ENCODE measurements at places on chromosomes 13 and 19.

DNA sequence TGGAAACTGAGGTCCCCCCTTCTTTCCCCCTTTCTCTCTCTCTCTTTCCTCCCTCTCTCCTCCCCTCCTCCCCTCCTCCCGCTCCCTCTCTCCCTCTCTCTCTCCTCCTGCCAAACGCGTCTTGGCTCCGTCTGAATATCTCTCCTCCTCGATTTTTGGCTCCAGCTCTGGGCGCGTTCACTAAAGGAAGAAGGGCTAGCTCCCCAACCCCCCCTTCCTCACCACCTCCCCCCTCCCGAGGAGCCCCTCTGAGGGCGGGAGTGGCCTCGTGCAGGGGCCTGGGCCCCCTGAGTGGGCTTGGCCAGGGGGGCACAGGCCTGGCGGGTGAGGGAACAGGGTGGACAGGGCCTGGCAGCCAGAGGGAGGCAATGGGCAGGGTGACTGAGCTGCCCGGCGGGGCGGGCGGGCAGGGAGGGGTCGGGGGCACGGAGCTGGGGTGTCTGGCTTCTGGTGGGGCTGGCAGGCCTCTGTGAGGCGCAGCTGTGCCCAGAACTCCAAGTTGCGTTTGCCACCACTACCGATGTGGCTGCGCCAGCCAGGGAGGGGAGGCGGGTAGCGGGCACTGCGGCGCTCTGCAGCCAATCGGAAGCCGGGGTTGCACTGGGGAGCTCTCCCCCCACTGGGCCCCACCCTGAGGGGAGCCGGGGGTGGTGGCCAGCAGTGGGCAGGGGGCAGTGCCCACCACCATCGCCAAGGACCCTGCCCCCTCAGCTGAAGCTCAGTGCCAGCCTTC is 7.1 kb downstream of the NFIX start:
- no peak for DNase-seq

GRCh38 chr13:110185696-110186095 is 121.3 kb downstream of the COL4A1 start:
- DNase-seq, result peak; percentile 86

- DNase-seq, result peak; percentile 54
Measured at GRCh38 chr13:41054212-41054877, 7.0 kb upstream of the WBP4 start.

- DNase-seq, result peak; percentile 40
Measured at GRCh38 chr19:11649941-11650340, 52.7 kb downstream of the ZNF627 start.

- DNase-seq, result no peak
Measured at GRCh38 chr13:60797112-60797511, 400.1 kb downstream of the TDRD3 start.

GRCh38 chr19:38819231-38819920 is 6.6 kb upstream of the LGALS4 start:
- DNase-seq, result no peak

DNA sequence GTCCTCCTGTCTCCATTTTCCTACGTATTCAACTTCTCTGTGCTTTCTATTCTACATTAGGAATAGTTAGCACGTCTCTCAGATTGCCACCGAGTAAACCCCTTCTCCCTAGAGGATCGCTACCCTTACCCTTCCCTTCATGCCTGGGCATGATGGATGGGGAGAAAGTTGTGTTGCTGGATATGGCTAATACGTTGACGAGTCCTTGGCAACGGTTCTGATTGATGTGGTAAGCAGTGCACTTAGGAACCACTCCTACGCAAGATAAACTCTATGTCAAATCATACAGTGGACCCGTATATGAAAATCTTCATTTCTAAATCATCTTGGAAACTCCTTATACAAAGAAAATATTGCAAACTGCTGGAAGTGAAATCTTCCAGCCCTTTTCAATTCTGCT is 224.5 kb downstream of the EFNB2 start:
- no peak for DNase-seq

DNA sequence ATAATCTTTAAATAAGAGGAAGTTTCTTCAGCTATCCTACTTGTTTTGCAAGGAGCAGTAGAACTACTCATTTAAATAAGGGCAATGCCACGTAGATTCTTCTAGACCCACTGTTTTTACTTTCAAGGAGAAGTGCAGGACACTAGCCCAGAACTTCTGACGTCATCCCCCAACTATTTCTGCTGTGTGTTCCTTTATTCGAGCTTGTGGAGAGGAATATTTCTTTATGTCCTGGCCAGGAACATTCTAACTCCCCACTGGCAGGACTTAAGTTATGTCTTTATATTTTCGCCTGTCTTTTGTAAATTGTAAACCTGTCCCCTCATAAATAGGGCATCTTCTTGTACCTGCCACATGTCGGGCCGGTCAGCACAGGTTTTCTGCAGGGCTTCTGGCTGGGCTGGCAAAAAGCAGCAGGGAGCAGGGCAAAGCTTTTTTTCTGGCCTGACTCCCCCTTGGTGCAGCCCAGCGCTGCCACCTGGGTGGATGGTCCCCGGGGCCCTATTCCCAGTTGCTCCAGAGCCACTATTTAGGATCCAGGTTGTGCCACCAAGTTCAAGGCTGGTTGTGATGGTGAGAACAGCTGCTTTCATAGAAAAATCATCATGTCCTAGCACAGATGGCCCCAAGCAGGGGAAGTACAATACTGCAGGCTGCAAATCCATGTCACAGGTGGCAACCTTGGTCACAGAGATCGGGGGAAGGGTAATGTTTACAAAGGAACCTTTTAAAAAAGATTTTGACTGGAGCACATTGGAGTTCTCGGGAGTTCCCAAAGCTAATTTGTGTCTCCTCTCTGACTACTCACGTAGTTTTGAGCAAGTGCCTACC is 1.8 kb downstream of the MBNL2 start:
- peak; percentile 93 for DNase-seq

DNA sequence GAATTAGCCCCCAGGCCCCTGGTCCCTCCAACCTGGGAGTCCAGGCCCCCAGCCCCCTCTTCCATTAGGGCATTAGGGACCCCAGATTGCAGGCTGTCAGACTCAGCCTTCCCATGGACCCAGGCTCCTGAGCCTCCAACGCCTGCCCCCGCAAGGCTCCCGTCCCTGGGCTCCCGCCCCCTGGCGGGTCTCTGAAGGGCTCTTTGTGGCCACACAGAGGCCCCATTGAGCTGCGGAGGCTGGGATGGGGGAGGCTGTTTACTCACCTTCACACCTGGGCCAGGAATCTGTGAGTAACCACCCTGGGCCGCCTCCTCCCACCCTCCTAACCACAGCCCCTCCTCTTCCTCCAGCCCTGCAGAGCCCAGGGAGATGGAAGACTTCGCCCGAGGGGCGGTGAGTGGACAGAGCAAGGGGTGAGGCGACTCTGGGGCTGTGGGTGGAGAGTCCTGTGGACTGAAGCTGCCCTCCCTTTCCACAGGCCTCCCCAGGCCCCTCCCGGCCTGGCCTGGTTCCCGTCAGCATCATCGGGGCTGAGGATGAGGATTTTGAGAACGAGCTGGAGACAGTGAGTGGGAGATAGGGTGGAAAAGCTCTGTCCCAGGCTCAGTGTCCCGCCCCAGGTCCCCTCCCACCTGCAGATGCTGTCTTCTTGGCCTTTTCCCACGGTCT is 4.9 kb downstream of the ARHGEF1 start:
- no peak for DNase-seq

DNA sequence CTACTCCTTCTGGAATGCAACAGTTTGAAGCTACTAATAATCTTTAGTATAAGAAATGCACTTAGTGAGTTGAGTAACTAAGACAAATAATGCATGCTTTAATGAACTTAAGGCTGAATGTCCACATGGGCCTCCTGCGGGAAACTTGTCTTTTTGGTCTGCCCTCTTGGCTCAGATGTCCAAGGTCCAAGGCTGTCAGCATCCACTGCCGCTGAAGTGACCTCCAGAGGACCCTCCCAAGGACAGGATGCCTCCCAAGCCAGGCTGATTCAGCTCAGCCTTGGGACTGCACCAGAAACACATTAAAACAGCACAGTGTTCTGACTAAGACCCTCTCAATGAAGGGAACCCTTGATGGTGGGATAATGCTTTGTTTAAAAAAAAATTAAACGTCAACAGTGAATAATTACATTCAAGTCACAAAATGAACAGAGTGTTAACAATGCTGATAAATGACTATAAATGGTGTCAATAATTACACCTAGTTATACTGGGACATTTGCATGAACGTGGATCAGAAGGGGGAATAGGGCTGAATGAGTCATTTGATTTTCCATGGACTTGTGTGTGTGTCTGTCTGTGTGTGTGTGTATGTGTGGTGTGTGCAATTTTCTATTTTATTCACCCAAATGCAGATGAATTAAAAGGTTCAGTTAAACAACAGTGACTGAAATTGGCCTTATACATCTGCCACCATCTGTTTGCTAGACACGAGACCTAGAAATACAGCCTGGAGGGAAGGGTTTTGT is 150.5 kb downstream of the COL4A1 start:
- DNase-seq, result no peak

DNA sequence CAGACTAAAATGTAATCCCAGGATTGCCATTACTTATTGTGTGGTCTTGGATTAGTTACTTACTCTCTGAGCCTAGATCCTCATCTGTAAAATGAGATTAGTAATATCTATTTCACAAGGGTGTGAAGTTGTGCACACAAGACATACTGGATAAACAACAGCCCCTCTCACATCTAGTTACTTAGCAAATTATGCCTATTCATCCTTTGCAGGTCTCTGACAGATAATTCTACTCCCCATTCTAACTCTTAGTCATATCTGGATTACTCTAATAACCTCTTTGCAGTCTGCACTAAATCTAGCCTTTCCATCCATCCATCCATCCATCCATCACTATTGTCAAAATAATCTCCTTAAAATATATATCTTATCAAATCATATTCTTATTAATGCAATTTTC is 12.4 kb downstream of the MTRF1 start:
- DNase-seq, result no peak

GRCh38 chr13:80577926-80578670 is 237.2 kb upstream of the SPRY2 start:
- no peak for DNase-seq

GRCh38 chr19:14218620-14219330 is 12.8 kb upstream of the ADGRL1 start:
- DNase-seq, result no peak

GRCh38 chr13:50842990-50843256 is 569 bp downstream of the DLEU7 start:
- no peak for DNase-seq

GRCh38 chr13:44470638-44471562 is 97.3 kb downstream of the SERP2 start:
- DNase-seq, result peak; percentile 20

DNA sequence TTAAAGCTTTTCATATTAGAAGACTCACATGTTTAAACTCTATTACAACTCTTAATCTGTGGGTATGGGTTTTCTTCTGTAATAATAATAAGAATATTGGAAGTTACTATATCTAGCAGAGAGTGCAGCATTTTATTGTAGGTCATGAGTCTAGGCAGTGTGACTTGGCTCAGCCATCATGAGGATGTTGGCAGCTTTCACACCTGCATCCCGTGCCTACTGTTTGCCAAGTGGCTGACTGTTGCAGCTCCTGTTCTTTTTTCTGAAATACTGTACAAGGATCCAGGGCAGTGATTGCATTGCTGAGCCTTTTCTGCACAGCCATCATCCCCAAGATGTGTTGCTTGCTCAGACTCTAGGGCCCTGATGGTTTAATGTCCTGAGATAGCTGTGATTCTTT is 47.4 kb downstream of the MTUS2 start:
- no peak for DNase-seq

GRCh38 chr19:15199661-15200552 is 888 bp downstream of the NOTCH3 start:
- peak; percentile 50 for DNase-seq

DNA sequence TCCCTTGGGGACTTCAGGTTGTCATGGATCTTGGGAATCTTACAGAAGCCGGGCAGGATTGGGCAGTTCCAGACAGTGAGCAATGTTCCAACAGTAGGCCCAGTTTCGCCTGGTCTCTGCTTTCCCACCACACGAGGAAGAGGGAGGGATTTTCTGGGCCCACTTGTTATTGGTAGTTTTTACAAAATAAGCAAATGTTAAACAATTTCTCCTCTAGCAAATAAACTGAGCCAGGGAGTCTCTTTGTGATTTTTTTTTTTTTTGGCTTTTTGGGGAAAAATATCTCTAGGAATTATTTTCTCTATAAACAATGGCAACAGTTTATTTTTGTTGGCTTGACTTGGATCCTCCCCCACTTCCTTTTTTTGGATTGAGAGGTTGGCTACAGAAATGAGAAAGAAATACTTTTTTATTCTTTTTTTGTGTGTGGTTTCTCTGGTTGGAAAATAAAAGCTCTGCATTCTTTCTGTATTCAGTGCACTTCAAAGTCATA is 89.3 kb downstream of the TM9SF2 start:
- peak; percentile 50 for DNase-seq

GRCh38 chr13:42747399-42747873 is 33.9 kb upstream of the FAM216B start:
- peak; percentile 88 for DNase-seq

GRCh38 chr13:94188201-94188854 is 291.2 kb downstream of the DCT start:
- DNase-seq, result no peak

DNA sequence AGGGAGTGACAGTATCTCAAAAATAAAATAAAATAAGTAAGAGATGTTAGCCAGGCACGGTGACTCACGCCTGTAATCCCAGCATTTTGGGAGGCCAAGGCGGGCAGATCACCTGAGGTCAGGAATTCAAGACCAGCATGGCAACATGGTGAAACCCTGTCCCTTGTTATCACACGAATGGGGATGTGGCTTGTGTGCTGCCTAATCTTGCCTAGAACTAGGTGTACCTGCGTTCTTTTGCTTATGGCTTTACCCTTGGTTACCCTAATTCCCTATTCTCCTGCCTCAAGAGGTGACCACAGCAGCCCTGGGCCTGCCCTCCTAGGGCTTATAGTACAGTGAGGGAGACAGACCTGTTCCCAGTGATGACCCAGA is 6.3 kb upstream of the PVR start:
- DNase-seq, result no peak

DNA sequence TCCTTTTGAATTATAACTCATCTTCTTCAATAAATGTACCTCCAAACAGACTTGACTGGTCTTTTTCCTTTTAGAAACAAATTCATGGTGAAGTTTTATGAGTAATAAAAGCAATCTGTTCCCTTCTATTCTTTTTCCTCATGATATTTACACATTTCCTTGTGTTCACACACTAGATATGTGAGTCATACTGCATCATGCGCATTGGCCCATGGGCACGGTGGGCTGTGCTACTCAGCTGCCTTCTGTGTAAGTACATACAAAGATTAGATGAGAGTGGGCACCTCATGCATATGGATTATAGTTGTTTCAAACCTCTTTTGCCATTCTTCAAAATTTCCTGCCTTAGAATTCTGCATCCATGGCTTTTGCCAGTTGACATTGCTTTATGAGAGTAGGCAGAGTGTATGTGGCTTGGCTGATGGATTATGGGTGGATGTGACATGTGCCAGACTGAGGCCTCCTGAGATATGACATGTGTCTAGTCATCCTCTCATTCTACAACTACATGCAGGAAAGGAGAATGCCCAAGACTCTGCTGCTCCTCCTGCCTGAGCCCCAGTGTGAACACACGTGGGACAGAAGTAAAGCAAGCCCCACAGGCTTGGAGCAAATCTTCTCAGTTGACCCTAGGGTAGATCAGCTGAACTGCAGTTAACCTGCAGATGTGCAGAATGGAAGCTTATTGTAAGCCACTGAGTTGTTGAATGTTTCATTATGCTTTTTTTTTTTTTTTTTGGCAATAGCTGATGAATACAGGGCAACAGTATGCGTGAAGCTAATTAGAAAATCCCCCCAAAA is 109.9 kb downstream of the RBM26 start:
- no peak for DNase-seq

GRCh38 chr13:33870046-33870668 is 52.2 kb downstream of the RFC3 start:
- no peak for DNase-seq

GRCh38 chr13:45224176-45224575 is 23.3 kb upstream of the KCTD4 start:
- DNase-seq, result peak; percentile 52

Measured in fibroblast of skin of scalp (primary cell).